AG04450 (cell line): ENCODE measurements at places on chromosomes 13 and 19.

GRCh38 chr19:27652281-27652680, 1560.7 kb downstream of the UQCRFS1 start:
- DNase-seq, result no peak

- DNase-seq, result no peak
These were observed 17.7 kb downstream of the POLRMT start for GRCh38 chr19:615619-616018.

DNA sequence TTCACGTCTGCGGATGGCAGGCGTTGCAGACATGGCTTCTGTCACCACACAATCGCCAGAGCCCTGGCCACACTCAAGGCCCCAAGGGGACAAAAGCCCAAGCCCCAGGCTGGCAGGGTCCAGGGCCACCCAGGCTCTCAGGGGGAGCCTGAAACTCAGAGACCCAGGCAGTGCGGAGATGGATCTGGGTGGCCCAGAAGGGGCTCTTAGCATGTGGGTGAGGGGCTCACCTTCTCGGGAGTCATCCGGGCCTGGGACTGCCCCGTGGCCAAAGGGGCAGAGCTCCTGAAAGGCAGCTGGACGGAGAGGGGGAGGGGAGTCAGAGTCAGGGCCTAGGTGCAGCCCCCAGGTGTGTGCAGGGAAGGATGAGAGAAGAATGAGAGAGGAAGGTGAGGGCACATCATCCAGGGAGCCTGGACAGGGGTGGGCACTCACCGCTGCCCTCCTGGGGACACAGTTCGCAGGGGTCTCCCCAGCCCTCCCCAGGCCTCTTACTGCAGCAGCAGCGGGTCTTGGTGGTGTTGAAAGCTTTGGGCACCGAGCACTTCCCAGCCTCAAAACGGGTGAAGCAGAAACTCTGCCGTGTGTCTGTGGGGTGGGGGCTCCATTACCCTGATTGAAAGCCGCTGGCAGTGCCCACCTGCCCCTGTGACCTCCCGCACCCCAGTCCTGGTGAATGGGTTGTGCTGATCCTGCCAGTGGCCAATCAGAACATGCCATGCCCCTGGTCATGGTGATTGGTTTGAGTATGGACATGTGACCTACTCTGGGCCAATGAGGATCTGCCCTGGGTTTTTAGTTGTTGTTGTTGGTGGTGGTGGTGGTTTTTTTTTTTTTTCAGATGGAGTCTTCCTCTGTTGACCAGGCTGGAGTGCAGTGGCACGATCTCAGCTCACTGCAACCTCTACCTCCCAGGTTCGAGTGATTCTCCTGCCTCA, 37.4 kb downstream of the CCL25 start:
- DNase-seq, result no peak

DNA sequence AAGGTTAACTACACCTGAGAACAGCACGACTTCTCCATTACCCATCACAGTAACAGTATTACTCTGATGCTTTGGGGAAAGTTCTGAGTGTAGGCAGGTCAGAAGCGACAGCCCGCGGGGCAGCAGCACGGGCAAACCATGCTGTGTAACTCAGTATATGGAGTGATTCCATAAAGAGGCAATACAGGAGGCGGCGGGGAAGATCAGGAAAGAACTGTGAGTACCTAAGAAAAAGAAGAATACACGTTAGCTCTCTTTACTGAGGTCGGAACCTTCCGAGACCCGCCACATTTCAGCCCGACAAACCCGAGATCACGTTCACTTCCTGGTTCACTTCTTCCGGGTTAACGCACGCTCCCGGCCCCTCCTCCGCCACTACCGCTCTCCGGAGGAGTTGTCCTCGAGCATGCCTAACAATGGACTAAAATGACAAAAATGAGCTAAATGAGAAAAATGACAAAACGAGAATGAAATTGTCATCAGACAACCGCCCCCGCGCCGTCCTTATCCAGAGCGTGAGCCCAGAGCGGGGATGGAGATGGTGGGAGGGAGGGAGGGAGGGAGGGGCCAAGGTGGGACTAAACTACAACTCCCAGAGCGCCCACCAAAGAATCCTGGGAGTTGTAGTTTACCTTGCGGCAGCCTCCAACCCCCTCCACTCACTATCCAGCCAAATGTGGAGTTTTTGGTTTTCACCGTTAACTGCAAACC, at the start of gene MTRF1:
TSS of gene MTRF1 (minus strand) at position 316 of the 711 bp plus-strand sequence. CDS start 2,669 bp downstream, outside the sequence.
- peak; percentile 21 for DNase-seq

DNA sequence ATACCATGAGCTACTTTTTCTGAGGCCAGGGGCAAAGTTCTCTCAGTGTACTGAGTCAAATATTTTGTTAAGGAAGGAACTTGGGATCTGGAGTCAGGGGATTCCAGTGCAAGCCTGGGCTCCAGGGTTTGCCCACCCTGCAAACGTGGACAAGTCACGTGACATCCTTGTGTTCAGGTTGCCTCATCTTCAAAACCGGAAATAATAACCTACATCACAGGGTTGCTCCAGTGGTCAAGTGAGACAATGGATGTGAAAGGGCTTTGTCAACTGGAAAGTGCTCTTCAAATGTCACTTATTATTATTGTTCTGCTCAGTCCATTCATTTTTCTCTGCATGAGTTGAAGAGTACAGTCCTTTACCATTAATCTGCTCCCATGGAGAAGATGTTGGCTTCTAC, 414.9 kb downstream of the COG6 start:
- no peak for DNase-seq

DNA sequence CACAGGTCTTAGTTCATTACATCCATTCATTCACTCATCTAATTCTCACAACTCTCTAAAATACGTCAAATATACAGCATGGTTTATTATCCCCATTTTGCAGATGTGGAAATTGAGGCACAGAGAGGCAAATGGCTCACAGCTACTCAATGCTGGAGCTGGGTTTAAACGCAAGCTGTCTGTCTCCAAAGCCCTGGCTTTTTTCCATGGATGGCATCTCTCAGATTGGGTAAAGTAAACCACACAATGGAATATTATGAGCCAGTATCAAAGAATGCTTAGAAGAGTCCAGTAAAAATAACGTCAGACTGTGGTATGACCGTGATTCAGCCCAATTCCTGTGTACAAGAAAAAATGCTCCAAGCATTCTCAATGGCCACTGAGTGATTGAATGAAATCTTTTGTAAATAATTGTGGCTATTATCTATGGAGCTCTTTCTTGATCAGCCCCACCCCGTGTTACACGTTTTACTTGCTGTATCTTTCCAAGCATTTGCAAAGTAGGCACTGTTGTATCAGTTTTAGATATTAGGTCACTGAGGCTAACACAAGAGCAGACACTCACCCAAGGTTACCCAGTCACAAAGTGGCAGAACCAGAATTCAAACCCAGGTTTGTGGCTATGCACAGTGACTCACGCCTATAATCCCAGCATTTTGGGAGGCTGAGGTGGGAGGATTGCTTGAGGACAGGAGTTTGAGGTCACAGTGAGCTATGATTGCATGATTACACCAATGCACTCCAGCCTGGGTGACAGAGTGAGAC, 5.5 kb upstream of the ACP7 start:
- DNase-seq, result peak; percentile 80

GRCh38 chr19:19068659-19069654, 5.2 kb downstream of the SLC25A42 start:
- DNase-seq, result no peak

DNA sequence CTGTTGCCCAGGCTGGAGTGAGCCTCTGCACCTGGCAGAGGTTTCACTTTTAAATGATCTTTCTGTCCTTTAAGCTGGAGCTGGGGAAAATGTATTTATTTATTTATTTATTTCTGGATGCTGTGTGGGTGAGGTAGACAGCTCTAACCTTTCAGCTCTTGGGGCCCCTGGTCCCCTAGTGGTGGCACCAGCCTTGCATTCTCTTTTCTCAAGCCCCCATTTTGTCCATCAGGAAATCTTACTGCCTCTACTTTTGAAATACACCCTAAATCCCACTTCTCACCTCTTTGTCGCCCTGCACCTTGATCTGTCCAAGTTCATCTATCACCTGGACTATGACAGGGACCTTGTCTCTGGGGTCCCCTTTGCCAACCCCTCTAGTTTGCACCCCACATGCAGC, 2.1 kb upstream of the B9D2 start:
- DNase-seq, result no peak

GRCh38 chr19:20414120-20414519, 151.5 kb downstream of the ZNF737 start:
- DNase-seq, result no peak

- DNase-seq, result no peak
These were observed 4.8 kb downstream of the FCHO1 start for GRCh38 chr19:17755977-17756670.

DNA sequence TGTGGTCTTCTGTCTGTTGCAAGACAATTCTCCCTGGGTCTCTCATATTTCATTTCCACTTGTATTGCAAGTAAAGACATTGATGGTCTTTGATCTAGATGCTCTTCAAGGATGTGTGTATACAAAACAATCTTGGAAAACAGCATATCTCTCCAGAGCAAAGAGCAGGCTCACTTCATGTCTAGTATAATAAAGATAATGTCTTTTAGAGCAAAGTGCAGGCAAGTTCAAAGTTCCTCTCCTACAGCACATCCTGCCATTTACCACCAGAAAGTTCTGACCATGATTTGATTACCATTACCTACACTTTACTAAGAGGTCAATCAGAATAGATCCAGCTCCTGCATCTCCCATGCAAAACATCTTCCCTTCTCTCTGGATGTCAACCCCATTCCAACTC, 162.8 kb downstream of the DIAPH3 start:
- DNase-seq, result no peak

DNA sequence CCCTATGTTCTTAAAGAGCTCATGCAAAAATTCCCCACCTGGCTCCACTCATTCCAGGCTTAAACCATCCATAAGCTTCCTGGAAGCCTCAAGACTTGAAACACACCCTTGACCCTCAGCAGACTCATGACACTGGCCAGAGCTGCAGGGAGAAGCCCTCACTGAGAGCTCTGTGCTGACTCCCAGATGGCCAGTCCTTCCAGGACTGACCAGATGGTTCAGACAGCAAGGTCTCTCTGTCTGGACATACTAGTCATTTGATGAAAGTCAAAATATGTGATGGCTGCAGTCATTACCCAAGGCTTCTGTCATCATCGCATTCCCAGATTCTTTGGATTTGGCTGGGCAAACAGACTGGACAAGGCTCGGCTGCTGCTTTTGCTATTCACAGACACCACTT, 397.4 kb downstream of the FOXO1 start:
- no peak for DNase-seq

DNA sequence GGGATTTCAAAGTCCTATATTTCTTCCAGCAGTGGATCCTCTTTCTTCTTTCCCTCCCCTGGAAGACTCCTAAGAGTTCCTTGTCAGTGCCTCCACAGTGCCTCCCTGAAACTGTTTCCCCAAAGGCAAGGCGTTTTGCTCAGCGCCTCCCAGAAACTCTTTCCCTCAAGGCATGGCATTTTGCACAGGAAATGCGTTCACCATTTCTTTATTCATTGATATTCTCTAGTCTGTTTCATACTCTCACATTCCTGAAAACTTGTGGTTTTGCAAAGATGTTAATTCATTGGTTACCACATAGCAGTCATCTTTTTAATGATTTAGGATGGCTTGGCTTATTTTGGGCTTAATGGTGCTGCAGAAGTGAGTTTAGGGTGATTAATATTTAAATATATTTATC, 177.3 kb upstream of the SLC10A2 start:
- DNase-seq, result no peak

DNA sequence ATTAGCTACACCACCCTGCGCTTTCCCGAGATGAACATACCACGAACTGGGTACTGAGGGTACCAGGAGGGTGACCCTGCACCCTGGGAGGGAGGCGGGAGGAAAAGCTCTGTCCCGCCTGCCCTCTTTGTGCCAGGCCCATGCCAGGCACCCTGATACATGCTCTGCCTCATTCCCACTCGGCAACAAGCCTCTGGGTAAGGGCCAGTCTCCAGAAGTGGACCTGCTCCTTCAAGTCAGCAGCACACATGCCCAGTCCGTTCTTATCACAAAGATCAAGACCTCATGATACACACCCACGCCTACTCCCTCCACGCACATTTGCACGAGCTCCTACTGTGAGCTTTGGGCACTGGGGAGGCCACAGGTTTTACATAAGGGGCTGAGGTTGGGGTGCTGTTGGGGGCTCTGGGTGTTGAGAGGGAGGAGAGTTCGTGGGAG, 2.0 kb upstream of the FFAR1 start:
- no peak for DNase-seq

DNA sequence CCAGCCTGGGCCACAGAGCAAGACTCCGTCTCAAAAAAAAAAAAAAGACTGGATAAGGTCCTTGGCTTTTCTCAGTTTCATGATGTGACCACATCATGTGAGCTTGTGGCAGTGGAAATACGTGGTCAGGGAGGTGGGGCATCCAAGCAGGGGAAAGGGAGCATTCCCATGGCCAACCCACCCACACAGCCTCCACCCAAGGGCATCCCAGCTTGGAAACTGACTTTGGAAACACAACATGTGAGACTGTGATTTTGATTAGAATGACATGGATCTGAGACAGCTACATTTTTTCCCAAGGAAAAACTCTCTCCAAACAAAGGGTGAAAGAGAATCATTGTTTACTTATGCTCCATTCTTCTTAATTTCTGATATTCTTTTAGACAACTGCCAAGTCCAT, 405.0 kb upstream of the ZNF507 start:
- no peak for DNase-seq

- no peak for DNase-seq
These were observed 6.2 kb downstream of the TLE6 start for GRCh38 chr19:2983351-2984214.
